ENCODE measurements at places on chromosomes 4 and X. TPM values are rescaled to one million over a fixed set of nuclear protein-coding genes. Genes with fewer than 3 reads are reported as not detected.

GRCh38 chrX:3317191-3317718, 29.2 kb downstream of the MXRA5 start:
- H3K27me3 ChIP-seq: no peaks in the 10 kb centered on the region
- DNase-seq: no peak
- H3K27ac ChIP-seq: no peak overlapping the region

Gene PRDM8
- not detected for total RNA-seq

DNA sequence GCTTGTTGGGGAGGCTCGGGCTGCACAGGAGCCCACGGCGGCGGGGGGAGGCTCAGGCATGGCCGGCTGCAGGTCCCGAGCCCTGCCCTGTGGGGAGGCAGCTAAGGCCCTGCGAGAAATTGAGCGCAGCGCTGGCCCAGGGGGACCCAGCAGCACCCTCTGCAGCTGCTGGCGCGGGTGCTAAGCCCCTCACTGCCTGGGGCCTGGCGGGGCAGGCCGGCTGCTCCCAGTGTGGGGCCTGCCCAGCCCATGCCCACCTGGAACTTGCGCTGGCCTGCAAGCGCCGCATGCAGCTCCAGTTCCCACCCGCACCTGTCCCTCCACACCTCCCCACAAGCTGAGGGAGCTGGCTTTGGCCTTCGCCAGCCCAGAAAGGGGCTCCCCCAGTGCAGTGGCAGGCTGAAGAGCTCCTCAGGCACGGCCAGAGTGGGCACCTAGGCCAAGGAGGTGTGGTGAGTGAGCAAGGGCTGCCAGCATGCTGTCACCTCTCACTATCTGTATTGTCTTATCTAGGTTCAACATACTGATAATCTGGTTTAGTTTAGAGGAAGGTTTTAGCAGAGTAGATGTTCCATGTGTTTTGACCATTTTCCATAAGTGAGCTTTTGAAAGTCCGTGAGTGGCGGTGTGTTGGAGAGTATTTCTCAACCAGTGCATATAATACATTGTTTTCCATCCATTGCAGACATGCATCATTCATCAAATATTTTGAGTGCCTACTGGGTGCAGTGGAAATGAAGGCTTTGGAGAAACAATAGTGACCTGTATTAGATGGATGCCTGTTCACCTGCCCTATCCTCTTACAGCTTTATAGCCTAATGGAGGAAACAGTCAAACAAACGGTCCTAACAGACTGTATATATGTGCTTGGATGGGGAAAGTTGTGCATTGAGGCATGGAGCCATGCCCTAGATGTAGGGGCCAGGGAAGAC, 13.1 kb downstream of the PI4K2B start:
- no peak overlapping the region for H3K4me3 ChIP-seq
- H3K4me1 ChIP-seq: peaks cover 19% of the 10 kb centered on the region
- no peaks in the 10 kb centered on the region for H3K27me3 ChIP-seq
- H3K27ac ChIP-seq: no peak overlapping the region

Gene SLC10A3
- total RNA-seq: 8.7 TPM

GRCh38 chrX:131558562-131558961, 14.7 kb downstream of the OR13H1 start:
- H3K27ac ChIP-seq: no peak overlapping the region
- no peaks in the 10 kb centered on the region for H3K27me3 ChIP-seq
- no peak for DNase-seq
- H3K4me3 ChIP-seq: no peak overlapping the region
- peaks cover 10% of the 10 kb centered on the region for H3K36me3 ChIP-seq
- H3K4me1 ChIP-seq: peaks cover 6% of the 10 kb centered on the region

- no peaks in the 10 kb centered on the region for H3K27me3 ChIP-seq
- peak overlapping the region; percentile 44 for H3K27ac ChIP-seq
- H3K4me1 ChIP-seq: peaks cover 15% of the 10 kb centered on the region
These were observed 37.3 kb downstream of the SEC24D start for GRCh38 chr4:118798658-118799057.
